ENCODE measurements at places on chromosomes 1 and 21.

- no peak for DNase-seq
Observed at GRCh38 chr1:178361847-178362246, 134.9 kb downstream of the CLEC20A start.

- DNase-seq: no peak
Observed at GRCh38 chr1:56509713-56510641, 69.4 kb downstream of the PLPP3 start.

DNA sequence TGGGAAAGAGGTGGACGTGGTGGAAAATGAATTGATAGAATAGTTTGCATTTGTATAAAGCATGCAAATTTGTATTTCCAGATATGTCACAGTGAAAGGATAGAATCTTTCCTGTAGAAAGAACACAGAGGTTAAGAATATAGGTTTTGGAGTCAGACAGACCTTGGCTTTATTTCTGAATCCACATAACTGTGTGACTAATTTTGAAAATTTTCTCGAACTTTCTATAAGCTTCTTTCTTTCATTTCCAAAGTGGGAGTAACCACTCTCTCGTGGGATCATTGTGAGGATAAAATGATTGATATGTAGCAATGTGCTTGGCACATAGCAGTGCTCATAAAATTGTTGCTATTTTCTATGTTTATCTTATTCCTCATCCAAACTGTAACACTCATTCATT lies 108.8 kb downstream of the DISC1 start:
- DNase-seq: no peak

DNA sequence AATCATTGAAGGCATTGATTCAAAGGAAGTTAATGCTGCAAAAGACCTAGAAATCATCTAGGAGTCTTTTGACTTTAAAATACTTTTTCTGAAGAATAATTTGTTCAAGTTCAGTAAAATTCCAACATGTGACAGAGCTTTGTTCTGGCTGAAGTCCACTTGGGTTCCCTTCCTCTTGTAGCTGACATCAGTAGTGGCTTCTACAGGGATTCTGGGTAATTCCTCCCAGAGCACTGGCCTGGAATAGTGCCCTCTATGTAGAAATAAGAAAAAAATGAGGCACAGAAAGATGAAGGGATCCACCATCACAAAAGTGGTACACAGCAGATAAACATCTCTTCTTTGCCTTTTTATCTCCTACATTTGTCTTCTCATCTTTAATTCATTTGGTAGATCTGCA lies 548.1 kb downstream of the LTN1 start:
- no peak for DNase-seq

DNA sequence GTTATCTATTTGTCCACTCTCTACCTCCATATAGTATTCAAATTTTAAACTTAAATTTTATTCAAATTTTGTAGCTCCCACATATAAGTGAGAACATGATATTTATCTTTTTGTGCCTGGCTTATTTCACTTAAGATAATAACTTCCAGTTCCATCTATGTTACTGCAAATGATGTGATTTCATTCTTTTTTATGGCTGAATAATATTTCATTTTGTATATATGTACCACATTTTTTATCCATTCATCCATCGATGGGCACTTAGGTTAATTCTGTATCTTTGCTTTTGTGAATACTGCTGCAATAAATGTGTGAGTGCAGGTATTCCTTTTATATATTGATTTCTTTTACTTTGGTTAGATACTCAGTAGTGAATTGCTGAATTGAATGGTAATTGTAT lies 2.1 kb downstream of the DNAH14 start:
- no peak for DNase-seq

GRCh38 chr1:64679177-64679576 lies 65.7 kb upstream of the RAVER2 start:
- no peak for DNase-seq

DNA sequence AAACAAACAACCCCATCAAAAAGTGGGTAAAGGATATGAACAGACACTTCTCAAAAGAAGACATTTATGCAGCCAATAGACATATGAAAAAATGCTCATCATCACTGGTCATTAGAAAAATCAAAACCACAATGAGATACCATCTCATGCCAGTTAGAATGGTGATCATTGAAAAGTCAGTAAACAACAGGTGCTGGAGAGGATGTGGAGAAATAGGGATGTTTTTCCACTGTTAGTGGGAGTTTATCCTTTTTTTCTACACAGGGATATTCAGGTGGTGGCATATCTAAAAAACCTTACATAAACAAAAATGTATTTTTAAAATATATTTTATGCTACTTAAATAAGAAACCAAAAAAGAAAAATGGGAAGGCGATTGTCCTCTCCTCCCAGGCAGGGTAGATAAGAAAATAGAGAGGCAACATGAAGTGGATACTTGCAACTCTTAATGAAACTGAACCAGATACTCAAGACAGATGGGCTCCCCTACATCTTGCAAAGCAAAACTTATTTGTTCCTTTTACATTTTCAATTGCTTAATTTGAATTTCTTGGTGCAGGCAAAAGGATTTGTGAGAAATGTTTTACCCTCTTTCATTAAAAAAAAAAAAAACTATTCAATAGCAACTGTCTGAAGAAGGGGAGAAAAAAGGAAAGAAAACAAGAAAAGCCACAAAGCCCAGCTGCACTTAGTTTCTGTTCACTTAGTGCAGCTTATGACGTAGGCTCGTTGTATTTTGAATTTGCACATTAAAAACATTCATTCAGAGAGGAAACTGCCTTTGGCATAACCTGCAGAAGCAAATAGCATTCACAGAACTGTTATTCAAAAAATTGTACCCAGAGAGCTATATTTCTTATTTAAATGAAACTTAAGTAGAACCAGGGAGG lies 36.9 kb upstream of the RGS1 start:
- no peak for DNase-seq

GRCh38 chr1:231021540-231022031 lies 18.5 kb downstream of the FAM89A start:
- no peak for DNase-seq

GRCh38 chr1:107689733-107690132 lies 275.2 kb downstream of the VAV3 start:
- DNase-seq: no peak

GRCh38 chr1:154735804-154736168 lies 127.8 kb upstream of the ADAR start:
- DNase-seq: no peak

DNA sequence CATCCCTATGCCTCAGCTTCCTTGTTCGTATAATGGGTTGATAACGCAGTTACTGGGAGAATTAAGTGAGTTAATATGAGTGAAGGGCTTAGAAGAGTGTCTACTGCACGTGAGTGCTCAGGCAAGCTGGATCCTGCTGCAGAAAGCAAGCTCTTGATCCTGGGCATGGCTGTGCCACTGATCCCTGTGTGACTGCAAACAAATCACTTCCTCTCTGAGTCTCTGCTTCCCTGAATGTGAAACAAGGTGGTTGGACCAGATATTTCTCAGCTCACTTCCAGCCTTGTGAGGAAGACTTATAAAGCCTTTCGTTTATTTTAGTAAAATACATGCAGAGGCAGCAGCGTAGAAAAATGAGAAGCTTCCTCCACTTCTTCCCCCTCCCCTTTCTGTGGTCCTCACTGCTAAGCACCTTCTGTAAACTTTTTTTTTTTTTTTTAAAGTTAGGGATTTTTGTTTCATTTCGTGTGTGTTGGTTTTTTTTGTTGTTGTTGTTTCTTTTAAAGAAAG lies 13.8 kb downstream of the PSEN2 start:
- no peak for DNase-seq

DNA sequence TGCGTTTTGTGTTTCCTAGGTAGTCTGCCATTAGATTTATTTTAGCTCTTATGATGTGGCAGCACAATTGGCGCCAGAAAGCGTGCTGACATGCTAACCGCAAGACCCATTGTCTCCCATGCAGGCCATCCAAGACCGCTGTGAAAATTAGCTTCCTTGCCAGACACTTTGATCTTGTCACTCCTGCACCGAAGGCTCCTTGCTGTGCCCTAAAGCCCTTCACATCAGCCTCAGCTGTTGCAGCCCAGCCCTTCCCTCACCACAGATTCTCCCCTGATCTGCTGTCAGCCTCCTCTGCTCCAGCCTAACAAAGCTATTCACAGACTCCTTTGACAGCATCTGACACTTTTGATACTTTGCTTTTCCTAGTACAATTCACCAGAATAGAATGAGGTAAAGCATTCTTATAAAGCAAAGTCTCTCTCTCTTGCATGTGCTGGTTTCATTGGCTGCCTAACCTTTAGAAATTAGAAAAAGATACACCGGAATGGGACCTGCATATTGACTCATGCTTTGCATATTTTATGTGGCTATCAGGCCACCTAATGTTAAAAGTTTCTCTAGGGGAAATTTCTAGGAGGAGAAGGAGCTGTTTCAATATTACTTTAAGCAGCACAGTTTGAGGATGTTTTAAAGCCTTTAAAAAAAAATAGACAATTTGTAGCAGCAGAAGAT lies 280.3 kb upstream of the FMN2 start:
- no peak for DNase-seq

- no peak for DNase-seq
Observed at GRCh38 chr1:160738271-160738670, 776 bp upstream of the SLAMF7 start.

- peak; percentile 72 for DNase-seq
Observed at GRCh38 chr21:42195378-42196031, 23.4 kb upstream of the ABCG1 start.

GRCh38 chr21:40556442-40556968 lies 290.5 kb downstream of the DSCAM start:
- no peak for DNase-seq

- DNase-seq: no peak
Observed at GRCh38 chr1:213988507-213989001, 781 bp downstream of the PROX1 start.

DNA sequence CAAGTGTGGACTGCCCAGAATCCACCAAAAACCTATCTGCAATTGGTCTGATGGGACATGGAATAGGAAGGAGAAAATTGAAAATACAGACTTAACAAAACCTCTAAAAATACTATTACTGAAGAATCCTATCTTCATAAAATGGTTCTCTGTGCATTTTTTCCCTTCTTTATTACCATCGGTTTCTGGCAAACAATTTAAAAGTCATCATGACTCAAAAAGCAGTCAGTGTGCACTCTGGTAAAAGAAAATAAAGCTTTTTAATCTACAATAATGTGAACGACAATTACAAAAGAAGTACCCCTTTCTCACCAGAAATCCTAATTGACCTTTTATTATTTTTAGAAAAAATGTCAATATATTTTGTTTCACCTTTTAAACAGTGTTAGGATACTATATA lies 186.3 kb downstream of the TPR start:
- DNase-seq: no peak

- DNase-seq: no peak
Observed at GRCh38 chr1:193661385-193661784, 475.0 kb upstream of the B3GALT2 start.

DNA sequence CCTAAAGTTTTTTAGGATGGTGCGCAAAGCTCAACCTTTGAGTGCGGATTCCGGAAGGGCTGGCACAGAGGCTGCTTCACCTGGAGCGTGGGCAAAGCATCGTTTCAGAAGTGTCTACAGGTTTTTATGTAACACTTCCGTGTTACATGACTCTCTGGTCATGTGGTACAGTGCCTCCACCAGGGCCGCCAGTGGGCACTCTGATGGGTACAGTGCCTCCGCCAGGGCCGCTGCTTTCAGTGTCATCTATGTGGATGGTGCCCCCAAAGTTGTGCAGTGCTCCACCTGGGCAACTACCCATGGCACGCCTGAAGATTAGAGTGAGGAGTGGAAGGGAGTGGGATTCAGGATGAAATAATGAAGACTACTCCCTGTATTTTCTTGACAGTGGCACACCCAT lies 101.4 kb upstream of the C1orf174 start:
- DNase-seq: no peak

DNA sequence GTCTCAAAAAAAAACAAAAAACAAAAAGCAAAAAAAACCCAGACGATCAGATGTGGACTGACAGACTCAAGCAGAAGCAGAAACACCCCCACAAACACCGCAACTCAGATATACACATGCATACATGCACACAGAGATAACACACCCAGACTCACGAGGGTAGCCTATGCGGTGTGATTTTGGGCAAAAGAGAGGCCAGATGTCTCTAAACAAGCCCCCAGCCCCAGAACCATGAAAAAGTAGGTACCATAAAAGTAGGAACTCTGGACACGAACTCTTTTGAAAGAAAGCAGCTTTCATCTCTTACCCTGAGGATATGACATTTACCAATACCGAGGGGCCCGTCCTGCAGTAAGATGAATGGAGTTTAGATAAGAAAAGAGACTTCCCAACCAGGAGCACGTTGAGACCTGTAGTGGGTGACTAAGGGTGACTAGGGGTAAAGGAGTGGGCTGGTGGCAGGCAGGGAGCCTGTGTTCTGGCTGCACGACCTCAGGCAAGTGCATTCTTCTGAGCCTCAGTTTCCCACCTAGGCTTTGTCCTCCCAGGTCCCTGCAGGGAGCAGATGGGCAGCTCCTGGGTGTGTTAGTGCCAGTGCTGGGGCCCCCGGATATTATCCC lies 1.5 kb upstream of the TINAGL1 start:
- no peak for DNase-seq

DNA sequence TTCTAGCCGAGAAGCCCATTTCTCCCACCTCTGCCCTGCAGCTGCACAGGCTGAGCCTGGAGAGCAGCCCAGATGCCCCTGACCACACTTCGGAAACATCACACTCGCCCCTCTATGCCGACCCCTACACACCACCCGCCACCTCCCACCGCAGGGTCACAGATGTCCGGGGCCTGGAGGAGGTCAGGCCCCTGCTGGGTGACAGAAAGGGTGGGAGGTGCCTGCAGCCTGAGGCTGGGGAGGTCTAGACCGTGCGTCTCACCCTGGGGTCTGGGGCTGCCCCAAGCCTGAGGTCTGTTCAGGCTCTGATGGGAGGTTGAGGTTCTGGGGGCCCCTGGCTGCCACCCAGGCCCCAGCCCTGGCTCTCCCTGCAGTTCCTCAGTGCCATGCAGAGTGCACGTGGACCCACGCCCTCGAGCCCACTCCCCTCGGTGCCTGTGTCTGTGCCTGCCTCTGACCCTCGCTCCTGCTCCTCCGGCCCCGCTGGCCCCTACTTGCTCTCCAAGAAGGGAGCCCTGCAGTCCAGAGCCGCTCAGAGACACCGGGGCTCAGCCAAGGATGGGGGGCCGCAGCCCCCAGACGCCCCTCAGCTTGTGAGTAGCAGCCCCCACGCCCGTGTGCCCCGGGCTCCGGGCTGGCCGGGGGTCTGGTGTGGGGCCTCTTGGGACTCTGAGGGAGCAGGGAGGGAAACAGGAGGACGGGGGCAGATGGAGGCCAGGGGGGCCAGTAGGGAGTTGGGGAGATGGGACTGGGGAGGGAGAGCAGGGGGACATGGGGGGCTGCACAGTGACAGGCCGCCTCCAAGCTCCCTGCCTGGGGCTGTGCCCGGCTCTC lies 7.4 kb downstream of the PLEKHN1 start:
- no peak for DNase-seq

Data from vagina (tissue), 2 donors.